ENCODE measurements at places on chromosomes 1 and 21.
A peak's percentile ranks its signal among the peaks of the same experiment; 100 is the strongest.

GRCh38 chr1:115811140-115811828 lies 29.6 kb downstream of the NHLH2 start:
- DNase-seq, result peak; percentile 80

- no peak for DNase-seq
These were observed 516 bp downstream of the TBX15 start for GRCh38 chr1:118987468-118988185.

- no peak for DNase-seq
These were observed 63.3 kb upstream of the PAXBP1 start for GRCh38 chr21:32834916-32835235.

DNA sequence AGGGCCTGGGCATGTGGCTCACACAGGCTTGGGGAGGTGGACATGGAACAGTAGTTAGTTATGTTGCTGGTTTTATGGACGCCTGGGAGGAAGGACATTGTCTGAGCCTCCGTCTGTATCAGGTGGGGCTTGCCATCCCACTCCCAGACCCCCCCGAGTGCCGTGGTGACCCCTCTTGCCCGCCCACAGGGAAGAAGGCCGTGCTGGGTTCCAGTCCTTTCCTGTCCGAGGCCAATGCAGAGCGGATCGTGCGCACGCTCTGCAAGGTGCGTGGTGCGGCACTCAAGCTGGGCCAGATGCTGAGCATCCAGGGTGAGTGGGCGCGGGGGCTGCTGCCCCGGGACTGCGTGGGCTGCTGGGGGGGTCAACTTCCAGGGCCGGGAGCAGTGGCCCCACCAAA lies 41.7 kb downstream of the COQ8A start:
- DNase-seq, result no peak

GRCh38 chr1:72649991-72650390 lies 367.7 kb upstream of the NEGR1 start:
- DNase-seq, result no peak

- no peak for DNase-seq
These were observed 23.1 kb upstream of the PHTF1 start for GRCh38 chr1:113782406-113782805.

Data from upper lobe of right lung (tissue), 1 donor.